Activated CD4-positive, alpha-beta T cell treated with anti-CD3 and anti-CD28 coated beads, Interleukin-2, amount 50 U/mL, for 24 hours (primary cell): ENCODE measurements at places on chromosomes 6 and 20.

- DNase-seq = no peak
These were observed 6.0 kb upstream of the TRIM26 start for GRCh38 chr6:30219244-30219643.

DNA sequence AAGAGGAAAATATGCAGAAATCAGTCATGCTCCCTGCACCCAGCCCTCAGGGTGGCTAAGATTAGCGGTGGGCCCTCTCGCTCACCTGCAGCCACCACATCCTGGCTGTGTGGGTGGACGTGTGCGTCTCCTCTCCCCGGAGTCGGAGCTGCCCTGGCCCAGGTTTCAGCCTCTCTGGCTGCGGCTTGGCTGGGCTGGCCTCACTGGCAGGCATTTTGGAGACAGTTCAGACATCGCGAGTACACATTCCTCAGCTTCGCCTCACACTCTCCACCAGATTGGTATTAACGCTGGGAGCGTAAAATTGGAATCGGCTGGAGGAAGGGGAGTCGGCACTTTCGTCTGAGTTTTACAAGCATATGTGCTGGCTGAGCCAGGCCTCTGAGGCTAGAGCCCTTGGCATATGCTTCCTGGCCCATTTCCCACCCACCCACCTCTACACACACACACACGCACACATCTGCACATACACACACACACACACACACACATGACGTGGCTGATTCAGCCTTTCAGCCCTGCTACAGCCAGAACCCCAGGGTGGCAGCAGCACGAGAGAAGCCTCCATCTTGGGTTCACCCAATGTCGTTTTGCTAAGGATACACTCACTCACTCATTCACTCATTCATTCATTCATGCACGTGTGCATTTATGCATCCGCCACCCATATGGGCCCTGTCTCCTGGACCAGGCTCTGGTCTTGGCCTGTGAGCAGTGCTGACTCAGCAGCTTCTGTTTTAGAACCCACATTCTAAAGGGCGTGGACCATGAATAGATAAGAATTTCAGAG lies 42.9 kb downstream of the BCAS4 start:
- no peak for DNase-seq

GRCh38 chr20:17395729-17396128 lies 135.4 kb downstream of the BFSP1 start:
- DNase-seq = no peak

DNA sequence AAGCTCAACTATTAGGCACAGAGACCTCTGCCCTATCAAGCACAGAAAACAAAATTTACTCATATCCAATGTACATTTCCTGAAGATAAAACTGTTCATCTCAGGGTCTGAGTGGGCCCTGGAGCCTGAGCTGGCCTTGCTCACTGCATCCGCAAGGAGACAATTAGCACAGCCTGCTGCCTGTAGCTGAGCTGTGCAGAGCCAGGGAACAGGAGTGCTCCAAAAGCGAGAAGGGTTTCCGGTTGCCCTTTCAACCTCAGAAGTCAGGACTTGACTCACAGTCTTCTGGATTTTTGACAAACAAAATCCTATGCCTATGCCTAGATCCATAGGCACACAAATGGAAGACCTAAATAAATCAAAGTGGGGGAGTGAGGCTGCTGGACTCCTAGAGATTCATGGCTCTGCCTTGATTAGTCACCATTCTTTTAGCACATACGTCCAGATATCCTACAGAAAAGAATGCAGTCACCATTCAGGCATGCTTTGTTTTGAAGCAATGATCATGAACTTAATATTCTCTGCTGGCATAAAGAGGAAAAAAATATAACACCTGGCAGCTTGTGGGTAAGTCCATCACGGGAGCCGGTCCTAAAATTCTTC lies 73.5 kb downstream of the BFSP1 start:
- no peak for DNase-seq

GRCh38 chr20:59600472-59600871 lies 3.9 kb upstream of the PHACTR3 start:
- no peak for DNase-seq

GRCh38 chr6:144331491-144331969 lies 46.4 kb downstream of the UTRN start:
- no peak for DNase-seq

GRCh38 chr6:109029313-109029712 lies 65.3 kb downstream of the SESN1 start:
- DNase-seq = no peak

DNA sequence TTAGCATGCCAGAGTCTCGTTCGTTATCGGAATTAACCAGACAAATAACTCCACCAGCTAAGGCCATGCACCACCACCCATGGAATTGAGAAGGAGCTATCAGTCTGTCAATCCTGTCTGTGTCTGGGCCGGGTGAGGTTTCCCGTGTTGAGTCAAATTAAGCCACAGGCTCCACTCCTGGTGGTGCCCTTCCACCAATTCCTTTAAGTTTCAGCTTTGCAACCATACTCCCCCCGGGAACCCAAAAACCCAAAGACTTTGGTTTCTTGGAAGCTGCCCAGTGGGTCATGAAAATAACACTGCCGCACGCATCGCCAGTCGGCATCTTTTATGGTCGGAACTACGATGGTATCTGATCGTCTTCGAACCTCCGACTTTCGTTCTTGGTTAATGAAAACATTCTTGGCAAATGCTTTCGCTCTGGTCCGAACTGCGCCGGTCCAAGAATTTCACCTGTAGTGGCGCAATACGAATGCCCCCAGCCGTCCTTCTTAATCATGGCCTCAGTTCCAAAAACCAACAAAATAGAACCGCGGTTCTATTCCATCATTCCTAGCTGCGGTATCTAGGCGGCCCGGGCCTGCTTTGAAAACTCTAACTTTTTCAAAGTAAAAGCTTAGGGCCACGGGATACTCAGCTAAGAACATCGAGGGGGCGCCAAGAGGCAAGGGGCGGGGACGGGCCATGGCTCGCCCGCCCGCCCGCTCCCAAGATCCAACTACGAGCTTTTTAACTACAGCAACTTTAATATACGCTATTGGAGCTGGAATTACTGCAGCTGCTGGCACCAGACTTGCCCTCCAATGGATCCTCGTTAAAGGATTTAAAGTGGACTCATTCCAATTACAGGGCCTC lies 1958.5 kb upstream of the DEFB115 start:
- no peak for DNase-seq
